ENCODE measurements at places on chromosomes 12 and 14.

DNA sequence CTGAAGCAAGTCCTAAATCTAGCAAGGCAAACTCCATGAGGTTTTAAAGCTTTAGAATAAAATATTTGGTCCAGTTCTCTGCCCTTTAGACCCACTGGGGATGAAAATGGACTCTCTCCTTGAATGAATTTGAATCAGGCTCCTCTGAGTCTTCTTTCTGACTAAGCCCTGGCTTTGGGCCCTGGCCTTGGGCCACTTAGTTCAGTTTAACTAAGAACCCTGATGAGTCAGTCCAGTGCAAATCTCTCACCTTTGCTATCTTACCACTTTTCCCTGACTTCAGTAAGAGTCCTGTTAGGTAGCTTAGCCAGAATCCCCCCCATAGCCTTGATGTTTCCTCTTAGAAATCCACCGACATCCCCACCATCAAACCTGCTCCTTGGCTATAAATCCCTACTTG is 427.5 kb downstream of the SNAPC1 start:
- no peak for DNase-seq

DNA sequence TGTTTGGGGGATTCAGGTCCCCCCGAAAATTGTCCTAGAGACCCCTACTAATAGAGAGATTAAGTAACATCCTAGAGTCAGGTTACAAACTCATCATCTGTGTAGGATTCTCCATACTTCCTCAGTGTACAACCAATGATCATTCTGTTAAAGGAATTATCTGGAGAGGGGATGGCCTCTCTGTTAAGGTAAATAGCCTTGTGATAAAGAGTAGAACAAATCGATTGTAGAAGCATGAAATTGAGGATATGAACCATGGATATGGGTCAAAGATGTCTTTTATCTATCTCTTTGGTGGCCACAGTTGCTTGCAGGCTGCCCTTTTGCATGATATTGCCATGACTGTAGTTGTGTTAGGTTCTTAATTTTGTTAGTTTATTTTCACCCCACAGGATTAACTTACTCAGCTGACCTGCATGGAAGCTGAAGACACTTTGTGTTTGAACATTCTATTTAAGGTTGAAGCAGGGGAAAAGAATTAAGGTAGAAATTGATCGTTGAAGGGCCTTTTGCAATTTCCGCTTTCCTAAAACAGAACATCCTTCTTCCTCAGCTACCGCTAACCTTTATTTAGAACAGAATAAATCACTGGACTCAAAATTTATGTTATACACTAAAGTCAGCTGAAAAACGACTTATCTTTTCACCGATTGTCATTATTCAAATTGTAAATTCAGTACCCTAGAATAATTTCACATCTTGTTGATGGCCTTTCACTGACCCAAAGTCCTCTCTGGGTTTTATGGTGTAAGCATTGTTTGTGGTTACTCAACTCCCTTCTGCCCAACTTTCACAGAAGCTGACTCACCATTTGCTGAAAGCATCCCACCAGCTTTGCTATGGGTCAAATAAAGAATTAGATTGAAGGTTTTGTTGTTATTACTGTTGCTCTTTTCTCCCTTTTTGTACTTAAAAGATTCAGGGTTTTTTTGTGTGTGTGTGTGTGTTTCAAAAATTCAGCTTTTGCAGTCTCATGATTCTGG is 52.3 kb downstream of the IRAK3 start:
- DNase-seq = no peak

DNA sequence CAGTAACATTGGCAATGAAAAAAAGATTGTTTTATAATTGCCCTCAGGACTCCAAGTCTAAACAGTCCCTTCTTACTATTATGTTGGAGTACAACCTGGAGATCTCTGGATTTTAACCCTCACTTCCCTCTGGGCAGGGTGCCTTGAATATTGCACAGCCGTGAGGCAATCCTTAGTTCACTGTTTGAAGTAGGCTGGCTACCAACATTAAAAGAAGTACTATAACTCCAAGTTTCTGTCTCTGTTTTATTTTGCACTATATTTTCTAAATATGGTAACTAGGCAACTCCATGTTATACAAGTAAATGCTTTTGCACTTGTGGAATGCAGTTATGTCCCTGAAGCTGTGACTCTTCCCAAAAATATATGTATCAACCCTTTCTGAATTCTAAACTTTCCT is 490.7 kb downstream of the EGLN3 start:
- DNase-seq = no peak

GRCh38 chr12:3135522-3136461 is 58.6 kb downstream of the TSPAN9 start:
- peak; percentile 77 for DNase-seq

GRCh38 chr12:1324910-1325309 is 269.5 kb downstream of the FBXL14 start:
- DNase-seq = no peak

DNA sequence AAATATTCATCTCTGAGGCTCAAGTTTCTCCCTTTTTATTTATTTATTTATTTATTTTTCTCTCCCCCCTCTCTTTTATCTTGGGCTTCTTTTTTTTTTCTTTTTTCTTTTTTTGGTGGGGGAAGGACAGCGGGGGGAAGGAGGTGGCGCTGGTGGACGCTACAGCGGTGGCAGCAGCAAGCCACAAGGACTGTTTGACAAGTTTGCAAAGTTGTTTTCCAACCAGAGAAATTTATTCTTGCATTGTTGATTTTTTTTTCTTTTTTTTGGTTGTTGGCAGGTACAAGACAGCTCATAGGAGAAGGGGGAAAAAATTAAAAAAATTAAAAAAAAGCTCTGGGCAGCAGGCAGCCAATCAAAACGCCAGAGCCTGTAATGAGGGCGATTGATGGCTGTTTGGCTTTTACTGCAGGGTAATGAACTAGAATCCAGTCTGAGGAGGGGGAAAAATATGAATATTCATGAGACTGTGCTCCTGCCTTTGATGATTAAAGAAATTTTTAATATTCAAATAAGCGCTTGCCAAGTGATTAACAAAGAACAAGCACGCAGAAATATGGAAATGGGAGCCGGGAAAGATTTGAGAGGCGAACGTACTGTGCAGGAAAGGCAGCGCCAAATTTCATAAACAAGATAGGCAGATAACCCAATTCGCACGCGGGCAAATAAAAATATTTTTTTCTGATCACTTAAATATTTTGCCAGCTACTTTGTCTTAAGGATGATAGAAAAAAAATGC is 36.2 kb downstream of the BCL11B start:
- no peak for DNase-seq

GRCh38 chr12:107574691-107575090 is 110.9 kb upstream of the PWP1 start:
- DNase-seq = no peak

DNA sequence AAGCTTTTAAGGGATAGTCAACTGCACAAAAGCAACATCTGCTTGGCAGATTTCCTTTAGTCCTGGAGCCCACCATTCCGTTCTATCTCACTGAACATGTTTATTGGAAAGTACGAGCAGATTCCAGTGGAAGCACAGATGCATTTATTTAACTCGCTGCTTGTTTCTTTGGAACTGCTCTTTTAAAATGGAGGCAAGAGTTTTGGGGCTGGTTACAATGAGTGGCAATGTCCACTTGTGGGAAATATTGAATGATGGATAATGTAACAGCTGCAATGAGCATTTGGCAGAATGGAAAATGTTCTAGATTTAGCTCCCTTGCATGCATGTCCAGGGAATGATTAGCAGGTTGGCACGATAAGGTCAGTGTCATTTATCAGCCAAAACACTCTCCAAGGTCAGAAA is 163.0 kb downstream of the ATP23 start:
- DNase-seq = no peak

- DNase-seq = no peak
Measured at GRCh38 chr12:108333898-108334699, 5.0 kb downstream of the CMKLR1 start.

GRCh38 chr12:45565590-45565989 is 163.9 kb upstream of the ARID2 start:
- no peak for DNase-seq

DNA sequence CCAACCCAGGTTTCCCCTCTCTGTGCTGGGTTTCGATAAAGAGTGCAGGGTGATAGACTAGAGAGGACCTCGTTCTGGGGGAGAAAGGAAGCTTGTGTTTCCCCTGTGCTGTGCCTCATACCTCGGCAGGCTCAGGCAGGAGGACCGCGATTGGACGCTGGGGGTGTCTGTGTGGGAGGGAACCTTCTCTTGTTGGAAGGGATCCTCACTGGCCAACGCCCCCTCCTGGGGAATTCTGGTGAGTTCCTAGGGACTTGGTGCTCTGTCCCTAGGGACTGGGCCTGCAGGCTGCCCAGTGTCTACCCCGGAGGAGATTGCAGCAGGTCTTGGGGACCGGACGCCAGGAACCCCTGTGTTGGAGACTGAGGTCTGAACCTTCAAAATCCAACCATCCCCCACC is 157.4 kb upstream of the PRMT8 start:
- no peak for DNase-seq

GRCh38 chr14:50979941-50980850 is 35.9 kb upstream of the PYGL start:
- no peak for DNase-seq

GRCh38 chr14:91580876-91581577 is 70.9 kb upstream of the PPP4R3A start:
- DNase-seq = no peak

DNA sequence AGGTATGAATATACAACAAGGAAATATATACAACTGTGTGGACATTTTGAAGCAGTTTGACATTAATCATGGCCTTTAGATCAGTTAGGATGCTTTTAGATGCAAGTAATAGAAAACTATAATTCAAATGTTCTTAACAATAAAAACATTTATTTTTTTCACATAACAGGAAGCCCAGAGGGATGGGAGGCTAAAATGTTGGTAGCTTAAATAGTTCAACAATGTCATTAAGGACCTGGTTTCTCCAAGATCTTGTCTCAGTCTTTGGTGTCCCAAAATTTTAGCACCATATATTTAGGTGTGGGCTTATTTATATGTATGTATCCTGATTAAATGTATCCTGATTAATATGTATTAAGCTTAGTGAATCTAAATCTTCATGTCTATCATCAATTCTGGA is 292.4 kb downstream of the NUAK1 start:
- no peak for DNase-seq

DNA sequence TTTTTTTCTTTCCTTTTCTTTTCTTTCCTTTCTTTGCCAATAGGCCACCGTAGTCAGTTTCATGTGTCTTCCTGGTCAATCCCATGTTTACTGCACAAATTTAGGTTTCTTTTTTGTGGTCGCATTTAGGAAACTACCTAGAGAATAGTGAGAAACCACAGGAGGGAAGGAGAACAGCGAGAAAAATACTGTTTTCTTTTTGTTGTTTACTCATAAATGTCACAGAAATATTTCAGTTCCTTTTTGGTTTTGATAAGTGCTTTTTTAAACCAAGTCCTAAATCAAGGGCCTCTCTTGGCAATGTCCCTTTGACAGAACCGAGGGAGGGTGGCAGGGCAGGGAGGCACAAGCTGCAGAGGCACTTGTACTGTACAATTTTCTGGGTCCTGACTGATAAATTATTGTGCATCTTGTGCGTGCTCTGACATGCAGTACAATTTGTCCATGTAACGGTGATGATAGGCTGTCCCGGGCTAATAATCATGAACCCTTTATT is 326.1 kb downstream of the CACNA1C start:
- DNase-seq = no peak

- DNase-seq = peak; percentile 82
Measured at GRCh38 chr14:92945959-92946846, 23.3 kb downstream of the CHGA start.

DNA sequence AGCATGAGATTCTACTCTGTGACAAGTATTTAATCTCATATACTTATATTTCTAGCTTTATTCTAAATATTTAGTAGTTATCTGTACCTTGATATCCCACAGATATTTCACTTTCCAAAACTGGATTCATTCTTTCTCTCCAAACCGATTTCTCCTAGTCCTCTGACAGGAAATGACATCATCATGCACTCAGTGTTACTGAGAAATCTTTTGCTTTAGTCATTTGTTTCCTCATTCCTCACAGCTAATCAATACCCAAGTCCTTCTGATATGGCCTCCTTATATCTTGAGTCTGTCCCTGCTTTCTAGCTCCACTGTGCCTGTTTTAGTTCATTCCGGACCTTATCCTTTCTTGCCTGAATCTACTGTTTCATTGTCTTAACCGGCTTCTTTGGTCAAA is 39.4 kb upstream of the E2F7 start:
- no peak for DNase-seq

- no peak for DNase-seq
Measured at GRCh38 chr12:54521293-54522060, 23.9 kb downstream of the NCKAP1L start.

GRCh38 chr14:35400648-35401421 is 3.7 kb downstream of the NFKBIA start:
- no peak for DNase-seq

GRCh38 chr12:52627395-52628110 is 9.2 kb upstream of the KRT73 start:
- no peak for DNase-seq

DNA sequence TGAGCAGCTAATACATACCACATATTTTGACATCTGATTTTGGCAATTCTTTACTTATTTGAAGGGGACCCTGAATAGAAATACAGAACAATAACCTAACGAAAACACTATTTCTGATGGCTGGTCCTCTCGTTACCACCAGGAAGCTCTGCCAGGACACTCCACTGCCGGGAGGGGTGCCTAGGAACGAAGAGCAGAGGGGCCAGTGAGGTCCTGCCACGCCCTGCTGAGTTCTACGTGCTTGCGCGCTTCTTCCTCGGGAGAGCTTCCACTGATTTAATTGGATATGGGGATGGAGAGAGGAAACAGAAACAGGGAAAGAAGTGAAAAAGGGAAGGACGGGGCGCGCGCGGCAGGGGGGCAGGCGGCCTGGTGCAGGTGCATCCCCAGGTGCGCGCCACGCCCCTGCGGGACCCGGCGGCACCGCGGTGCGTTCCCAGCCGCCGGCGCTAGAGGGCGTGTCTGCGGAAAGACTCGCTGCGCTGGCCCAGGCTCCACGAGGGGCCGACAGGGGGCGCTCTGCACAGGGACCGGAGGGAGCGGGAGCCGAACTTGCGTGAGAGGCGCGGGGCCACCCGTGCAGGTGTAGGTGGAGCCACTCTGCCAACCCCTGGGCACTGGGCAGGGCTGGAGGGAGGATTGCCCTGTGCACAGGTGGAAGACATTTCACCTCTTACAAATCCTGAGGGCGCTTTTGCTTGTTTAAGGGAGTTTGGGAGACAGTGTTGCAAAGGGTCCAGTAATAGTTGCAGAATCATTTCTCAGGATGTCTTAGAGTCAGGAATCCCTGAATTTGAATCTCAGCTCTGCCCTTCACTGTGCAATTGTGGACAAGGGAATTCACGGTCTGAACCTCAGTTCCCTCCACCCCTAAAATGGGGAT is 986.3 kb upstream of the TMEM132C start:
- DNase-seq = no peak

GRCh38 chr12:51692016-51692415 is 101.0 kb downstream of the SCN8A start:
- DNase-seq = no peak

All from H54 (cell line).